ENCODE measurements at places on chromosomes 11 and 22.

DNA sequence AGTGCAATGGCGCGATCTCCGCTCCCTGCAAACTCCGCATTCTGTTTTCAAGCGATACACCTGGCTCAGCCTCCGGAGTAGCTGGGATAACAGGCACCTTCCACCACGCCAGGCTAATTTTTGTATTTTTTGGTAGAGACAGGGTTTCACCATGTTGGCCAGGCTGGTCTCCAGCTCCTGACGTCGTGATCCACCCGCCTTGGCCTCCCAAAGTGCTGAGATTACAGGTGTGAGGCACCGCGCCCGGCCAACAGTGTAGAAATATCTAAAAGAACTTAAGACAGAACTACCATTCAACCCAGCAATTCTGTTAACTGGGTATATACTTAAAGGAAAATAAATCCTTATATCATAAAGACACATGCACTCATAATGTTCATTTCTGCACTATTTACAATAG is 335.3 kb upstream of the LUZP2 start:
- no peak for DNase-seq

DNA sequence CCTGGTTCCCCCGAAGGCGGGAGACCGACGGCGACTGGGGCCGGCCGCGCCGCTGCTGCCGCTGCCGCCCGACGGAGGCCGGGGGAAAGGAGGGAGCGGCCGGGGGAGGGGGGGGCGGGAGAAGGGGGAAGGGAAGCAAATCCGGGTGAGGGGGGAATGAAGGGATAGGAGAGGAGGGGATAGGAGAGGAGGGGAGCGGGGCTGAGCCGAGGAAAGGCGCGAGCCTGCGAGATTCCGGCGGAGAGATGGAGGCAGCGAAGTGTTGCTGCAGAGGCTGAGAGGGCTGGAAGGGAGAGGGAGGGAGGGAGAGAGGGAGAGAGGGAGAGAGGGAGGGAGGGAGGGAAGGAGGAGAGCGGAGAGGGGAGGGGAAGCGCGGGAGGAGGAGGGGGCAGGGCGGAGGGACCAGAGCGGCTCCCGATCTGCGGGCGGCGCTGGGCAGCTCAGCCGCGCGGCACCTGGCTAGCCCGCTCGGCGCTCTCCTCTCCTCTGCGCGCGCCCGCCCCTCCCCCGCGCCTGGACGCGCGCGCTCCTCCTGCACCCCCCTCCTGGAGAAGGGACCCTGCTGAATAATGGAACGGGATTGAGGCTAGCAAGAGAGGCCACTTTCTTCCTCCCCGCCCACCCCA is 52.3 kb downstream of the SLC22A12 start:
- DNase-seq, result no peak

GRCh38 chr11:120043328-120043945 is 94.5 kb downstream of the TRIM29 start:
- no peak for DNase-seq

DNA sequence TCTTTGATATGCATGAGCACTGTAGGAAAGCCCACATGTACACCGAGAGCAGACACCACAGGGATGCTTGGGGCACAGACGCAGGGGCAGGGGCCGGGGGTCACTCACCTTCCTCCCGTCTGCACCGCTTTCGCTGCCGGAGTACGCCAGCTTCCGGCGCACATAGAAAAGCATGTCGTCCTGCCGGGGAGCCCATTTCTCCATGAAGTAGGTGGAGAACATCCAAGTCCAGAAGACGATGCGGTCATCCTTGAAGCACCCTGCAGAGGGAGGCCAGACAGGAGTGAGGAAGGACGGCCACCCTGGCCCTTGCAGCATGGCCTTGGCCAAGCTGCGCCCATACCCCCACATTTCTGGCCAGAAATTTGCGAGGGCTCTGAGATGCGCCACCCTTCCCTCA is 28.8 kb downstream of the KIAA0930 start:
- DNase-seq, result no peak

DNA sequence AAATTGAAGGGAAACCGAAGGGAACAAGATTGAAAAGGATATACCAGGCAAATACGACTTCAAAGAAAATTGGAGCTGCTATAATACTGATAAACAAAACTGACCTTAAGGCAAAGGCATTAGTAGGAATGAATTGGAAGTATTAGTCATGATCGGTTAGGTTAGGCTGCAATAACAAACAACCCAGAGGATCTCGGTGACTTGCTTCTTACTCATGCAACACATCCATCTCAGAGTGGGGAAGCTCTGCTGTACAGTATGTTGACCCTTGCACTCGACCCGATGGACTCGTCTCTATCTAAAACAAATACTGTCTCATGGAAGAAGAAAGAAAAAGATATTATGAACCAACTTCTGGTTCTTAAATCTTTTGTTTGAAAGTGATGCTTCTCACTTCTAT is 42.3 kb downstream of the SPATA19 start:
- DNase-seq, result no peak

DNA sequence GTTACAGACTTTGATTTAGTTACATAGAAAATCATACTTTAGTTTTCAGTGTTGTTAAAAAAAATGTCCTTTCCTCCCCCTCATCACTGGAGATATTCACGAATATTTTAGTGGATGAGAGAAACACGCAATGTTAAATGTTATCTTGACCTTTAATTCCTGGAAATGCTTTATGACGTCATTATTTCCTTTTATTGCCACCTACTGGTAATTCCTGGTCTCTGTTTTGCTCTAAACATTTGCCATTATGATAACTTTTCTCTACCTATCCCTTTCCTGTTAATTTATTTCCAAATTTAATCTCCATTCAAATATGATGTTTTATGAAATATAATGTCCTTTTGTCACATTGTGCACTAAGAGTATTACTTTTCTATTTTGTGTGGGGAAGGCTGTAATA is 770.6 kb downstream of the FAM181B start:
- no peak for DNase-seq

DNA sequence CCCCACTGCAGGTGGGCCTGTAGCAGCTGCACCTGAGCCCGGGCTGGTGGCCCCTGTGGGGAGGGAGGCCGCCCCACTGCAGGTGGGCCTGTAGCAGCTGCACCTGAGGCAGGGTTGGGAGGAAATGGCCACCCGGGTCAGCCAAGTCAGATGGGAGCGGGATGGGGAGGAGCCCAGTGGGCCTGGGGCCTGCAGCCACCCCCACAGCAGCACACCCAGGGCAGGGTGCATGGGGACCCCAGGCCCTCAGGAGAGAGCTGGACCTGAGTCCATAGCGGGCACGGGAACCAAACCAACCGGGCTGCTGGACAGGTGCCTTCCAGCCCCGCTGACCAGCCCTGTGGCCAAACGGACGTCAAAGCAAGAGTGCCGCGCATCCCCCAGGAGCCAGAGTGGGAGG is 61.7 kb downstream of the BRD1 start:
- DNase-seq, result no peak

GRCh38 chr11:28439403-28439802 is 331.2 kb downstream of the METTL15 start:
- no peak for DNase-seq

DNA sequence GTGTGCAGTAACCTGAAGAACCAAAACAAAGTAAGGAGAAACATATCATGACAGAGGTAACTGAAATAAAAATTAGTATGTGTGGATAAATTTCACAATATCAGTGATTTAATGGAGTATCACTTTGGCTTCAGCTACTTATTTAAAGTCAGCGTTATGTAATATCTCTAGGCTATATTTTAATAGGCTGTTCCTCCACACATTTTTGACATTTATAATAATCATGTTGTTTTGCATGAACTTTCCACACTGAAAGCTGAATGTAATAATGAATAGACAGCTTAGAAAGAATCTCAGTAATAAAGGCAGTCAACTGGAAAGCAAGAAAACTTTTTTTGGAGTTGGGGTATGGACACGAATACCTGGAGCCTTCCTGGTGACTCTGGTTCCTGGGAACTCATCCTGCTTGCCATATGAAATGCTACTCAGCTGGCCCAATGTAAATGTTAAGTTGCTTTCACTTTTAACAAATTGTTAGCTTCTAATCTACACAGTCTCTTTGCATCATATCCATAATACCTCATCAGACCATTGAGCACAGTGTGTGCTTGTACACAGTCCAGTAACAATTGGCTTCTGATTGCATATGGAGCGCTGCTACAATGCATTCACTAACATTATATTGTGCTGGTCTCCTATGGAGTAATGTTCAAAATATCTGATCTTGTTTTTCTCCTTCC is 257.7 kb downstream of the SOX6 start:
- DNase-seq, result no peak

DNA sequence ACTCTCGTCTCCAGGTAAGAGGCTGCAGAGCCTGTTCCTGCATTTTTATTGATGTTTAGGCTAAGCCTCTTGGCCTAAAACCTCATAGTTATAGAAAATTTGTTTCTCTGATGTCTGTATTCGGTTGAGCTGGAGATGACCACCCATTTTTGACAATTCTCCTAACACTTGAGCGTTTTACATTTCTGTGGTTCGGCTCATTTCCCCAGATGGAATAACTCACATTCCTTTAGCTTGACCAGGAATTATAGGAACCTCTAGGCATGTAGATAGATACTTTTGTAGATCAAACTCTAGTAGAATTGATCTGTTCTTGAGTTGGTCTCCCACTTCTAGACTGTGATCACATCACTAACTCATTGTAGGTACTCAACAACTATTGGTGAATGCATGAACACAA is 172.6 kb upstream of the CADM1 start:
- DNase-seq, result no peak

- DNase-seq, result no peak
These were observed 9.0 kb upstream of the PLAAT2 start for GRCh38 chr11:63572026-63572688.

DNA sequence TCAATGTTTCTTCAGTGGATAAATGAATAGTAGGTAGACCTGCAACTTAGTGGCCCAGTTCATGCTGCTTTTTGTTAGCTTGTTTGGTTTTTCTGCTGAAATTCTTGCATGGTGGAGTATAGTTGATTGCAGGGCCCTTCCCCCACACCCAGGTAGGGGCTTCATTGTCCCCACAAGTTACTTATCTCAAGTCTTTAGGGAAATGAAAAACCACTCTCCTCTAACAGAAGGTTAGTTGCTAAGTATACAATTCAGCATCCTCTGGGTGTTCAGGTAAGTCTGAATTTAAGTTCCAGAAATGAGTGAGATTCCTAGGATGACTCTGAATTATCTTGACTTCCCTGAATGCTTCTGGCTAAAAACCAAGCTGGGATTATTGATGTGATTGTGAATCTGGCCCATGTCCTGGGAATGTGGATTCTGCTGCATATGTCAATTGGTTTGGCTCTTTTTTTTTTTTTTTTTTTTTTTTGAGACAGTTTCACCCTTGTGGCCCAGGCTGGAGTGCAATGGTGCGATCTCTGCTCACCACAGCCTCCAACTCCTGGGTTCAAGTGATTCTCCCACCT is 40.3 kb downstream of the BCL2L13 start:
- no peak for DNase-seq

- DNase-seq, result no peak
These were observed 803.0 kb upstream of the FAT3 start for GRCh38 chr11:91421641-91422040.

DNA sequence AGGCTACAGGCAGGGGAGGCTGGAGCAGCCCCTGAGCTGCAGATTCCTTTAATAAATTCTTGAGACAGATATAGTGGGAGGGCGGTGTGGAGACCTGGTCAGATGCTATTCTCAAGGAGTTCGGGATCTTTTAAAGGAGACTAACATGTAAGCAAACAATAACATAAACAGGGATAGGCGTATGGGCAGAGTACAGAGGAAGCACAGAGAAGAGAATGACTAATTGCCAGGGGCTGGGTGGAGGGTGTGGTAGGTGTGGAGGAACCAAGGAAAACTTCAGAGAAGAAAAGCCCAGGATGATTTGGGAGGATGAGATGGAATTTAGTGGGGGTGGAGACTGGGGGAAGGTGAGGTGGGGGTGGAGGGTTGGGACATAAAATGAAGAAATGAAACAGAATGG is 9.7 kb upstream of the HEPHL1 start:
- DNase-seq, result no peak

- DNase-seq, result no peak
These were observed 724.2 kb downstream of the BRD1 start for GRCh38 chr22:49103314-49104059.

DNA sequence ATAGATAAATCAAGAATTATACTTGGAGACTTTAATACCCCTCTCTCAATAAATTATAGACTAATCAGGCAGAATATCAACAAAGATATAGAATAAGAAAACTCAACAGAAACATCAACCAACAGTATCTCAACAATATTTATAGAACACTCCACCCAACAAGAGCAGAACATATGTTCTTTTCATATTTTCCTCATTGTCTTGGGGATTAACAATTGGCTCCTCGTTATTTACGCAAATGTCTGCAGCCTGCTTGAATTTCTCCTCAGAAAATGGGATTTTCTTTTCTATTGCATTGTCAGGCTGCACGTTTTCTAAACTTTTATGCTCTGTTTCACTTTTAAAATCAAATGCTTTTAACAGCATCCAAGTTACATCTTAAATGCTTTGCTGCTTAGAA is 37.0 kb upstream of the FBLN1 start:
- DNase-seq, result no peak

- DNase-seq, result no peak
These were observed 63.0 kb downstream of the PARVG start for GRCh38 chr22:44243761-44244160.

DNA sequence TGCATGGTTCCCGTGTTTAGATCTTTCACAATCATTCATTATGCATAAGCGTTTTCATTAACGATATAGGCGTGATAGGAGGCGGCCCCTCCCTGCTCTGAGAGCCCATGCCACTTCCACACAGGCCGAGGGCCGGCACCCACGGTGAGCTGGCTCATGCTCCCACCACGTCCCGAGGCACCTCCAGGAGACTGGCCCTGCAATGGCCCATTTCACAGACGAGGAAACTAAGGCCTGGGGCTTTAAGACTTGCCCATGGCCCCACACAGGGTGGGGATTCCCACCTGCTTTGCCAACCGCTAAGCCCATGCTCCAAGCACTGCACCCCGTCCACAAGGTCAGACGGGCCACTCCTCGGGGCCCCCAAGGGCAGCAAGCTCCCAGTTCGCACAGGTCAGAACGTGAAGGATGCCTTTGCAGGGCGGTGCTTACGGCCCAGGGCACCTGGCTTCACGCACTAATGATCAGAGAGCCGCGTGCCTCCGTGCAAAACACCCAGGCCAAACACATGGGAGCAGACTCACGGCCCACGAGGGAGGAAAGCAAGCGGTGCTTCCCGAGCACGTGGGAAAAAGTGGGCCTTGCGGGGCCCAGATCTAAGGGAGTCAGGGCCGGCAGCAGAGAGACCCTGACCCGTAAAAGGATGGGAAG is 8.3 kb downstream of the OSBPL5 start:
- no peak for DNase-seq

DNA sequence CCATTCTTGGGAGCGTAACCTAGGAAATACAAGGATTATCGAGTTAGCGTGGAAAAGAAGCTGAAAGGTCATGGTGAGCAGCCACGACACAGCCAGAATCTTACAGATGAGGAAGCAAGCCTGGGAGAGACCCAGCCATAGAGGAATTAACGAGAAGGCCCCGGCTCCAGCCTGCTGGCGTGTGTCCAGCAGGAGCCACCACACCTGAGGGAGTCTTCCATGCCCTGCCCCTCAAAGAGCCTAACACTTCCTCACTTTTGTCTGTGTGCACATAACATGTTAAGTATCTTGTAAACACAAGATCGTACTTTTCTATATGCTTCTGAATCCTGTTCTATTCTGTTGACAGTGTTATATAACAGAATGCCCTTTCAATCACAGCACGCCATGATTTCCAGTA is 18.1 kb downstream of the CECR2 start:
- no peak for DNase-seq

- no peak for DNase-seq
These were observed 728.0 kb upstream of the TENM4 start for GRCh38 chr11:80168796-80169195.

GRCh38 chr11:59729834-59730233 is 16.2 kb upstream of the OR10V1 start:
- no peak for DNase-seq

GRCh38 chr11:22555881-22556280 is 69.7 kb downstream of the FANCF start:
- DNase-seq, result no peak
